LHCN-M2 (cell line): ENCODE measurements at places on chromosomes 12 and 14. TPM values are rescaled to one million over a fixed set of nuclear protein-coding genes. Genes with fewer than 3 reads are reported as not detected.

Gene CLMN
- total RNA-seq: 3.1 and 3.6 TPM in 2 replicates

GRCh38 chr12:48118284-48118871, 786 bp upstream of the PFKM start:
- no peak for DNase-seq

Gene CPSF2
- total RNA-seq: 61.5 and 70.6 TPM in 2 replicates

Gene SUSD6
- 4.9 and 6.8 TPM in 2 replicates for total RNA-seq

Gene SYCP3
- 0.34 TPM in 1 of 2 replicates, not detected in the other for total RNA-seq

Gene KERA
- not detected in 2 replicates for total RNA-seq

Gene PTGDR
- total RNA-seq: not detected in 2 replicates

Gene FGF23
- 0.06 TPM in 1 of 2 replicates, not detected in the other for total RNA-seq

DNA sequence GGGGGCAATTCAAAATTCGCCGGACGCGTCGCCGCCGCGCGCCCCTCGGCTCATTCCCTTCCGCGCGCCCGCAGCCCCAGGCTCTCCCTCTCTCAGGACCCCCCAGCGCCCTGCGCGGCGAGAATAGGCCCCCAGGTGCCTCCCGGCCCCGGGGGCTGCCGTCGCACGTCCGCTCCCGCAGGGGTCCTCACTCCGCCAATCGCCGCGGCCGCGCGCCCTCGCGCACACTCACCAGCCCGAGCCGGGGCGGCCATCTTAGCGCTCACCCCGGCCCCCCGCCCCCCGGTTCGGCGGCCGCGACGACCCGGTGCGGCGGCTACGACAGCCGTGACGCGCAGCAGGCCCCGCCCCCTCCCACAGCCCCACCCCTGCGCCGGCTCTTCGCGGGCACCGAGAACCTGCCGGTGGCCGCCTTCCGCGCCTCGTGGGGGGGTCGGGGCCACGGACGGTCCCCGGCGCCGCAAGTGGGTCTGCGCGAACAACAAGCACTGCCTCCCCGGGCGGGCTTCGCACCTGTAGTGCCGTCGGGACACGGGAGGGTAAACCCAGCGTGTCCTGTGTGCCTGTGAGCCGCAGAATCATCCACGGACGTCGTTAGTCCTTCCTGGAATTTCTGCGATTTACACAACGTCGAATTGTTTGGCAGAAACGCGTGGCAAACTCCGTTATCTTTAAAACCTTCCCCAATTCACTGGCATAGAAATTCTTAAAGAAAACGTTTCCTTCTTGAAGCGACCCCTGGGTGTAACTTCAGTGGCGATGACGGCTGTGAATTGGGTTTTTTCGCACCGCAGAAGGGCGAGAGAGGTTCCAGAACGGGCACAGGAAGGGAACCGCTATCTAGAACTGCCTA, 2.5 kb downstream of the USP44 start:
- no peak for DNase-seq

Gene IFNG-AS1
- not detected in 2 replicates for total RNA-seq

Gene AQP6
- total RNA-seq: not detected in 2 replicates

Gene OVCH1
- total RNA-seq: 0.11 and 0.38 TPM in 2 replicates

GRCh38 chr12:30603129-30603528, 92.5 kb downstream of the IPO8 start:
- DNase-seq: no peak

- DNase-seq: peak; percentile 2
Observed at GRCh38 chr12:117903110-117903840, 65.5 kb downstream of the KSR2 start.
